ENCODE measurements at places on chromosomes 1 and 21. TPM values are rescaled to one million over a fixed set of nuclear protein-coding genes. Genes with fewer than 3 reads are reported as not detected.

BMP8B gene
- 16.8 TPM for total RNA-seq

PADI1 gene
- total RNA-seq: 0.14 TPM

GBP6 gene
- total RNA-seq: not detected

COL6A2 gene
- 550 TPM for total RNA-seq

GPR89A gene
- 2.6 TPM for total RNA-seq

RAB3B gene
- total RNA-seq: 3.3 TPM

KCNJ9 gene
- 0.27 TPM for total RNA-seq

OVAAL gene
- not detected for total RNA-seq

NBPF10 gene
- total RNA-seq: 1.9 TPM

- H3K36me3 ChIP-seq: no peaks in the 10 kb centered on the region
- no peak for DNase-seq
- peaks cover 43% of the 10 kb centered on the region for H3K4me1 ChIP-seq
- H3K27ac ChIP-seq: peak overlapping the region; percentile 53
- no peak overlapping the region for H3K4me3 ChIP-seq
Measured at GRCh38 chr1:18947570-18947969, 8.9 kb downstream of the IFFO2 start.

DNA sequence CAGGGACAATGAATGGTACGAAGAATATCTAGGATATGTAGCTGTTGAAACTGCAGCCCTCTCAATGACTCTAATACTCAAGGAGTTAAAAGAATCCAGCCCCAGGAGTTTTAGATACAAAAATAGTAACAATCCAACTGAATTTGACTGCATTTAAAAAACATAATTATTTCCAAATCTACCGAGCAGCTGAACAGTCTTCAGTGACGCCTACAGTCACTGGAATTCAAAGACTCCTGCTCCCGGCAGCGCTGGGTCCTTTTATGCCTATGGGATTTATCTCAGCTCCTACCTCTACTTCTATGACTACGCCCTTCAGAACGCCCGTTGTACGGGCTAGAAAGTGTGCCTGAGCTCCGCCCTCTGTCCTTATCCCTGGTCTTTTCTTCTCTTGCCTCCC, 55.7 kb downstream of the WARS2 start:
- DNase-seq: no peak
- H3K4me1 ChIP-seq: no peaks in the 10 kb centered on the region
- no peaks in the 10 kb centered on the region for H3K36me3 ChIP-seq

GRCh38 chr1:227059076-227059475, 119.0 kb downstream of the COQ8A start:
- no peaks in the 10 kb centered on the region for H3K4me1 ChIP-seq
- no peaks in the 10 kb centered on the region for H3K36me3 ChIP-seq
- no peak overlapping the region for H3K27ac ChIP-seq
- no peaks in the 10 kb centered on the region for H3K27me3 ChIP-seq

- no peak overlapping the region for H3K27ac ChIP-seq
- H3K36me3 ChIP-seq: no peaks in the 10 kb centered on the region
- H3K27me3 ChIP-seq: no peaks in the 10 kb centered on the region
- DNase-seq: no peak
Measured at GRCh38 chr1:11309385-11309784, 36.4 kb downstream of the UBIAD1 start.

DNA sequence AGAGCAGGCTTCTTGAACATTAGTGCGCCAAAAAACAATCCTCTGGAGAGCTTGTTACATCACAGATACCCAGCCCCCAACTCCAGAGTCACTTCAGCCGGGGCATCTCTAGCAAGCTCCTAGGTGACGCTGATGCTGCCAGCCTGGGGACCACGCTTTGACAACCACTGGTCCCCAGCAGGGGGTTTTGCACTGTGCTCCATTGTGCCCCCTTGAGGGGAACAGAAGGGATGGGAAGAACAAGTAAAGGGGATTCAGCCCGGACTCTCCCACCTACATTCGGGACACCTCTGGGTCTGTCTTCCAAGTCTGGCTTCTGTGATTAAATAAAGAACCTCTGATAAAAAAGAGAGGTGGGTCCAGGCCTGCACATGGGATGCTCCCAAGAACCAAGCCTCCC, 60.4 kb downstream of the ATP5PO start:
- no peaks in the 10 kb centered on the region for H3K4me1 ChIP-seq
- no peaks in the 10 kb centered on the region for H3K27me3 ChIP-seq
- DNase-seq: no peak
- H3K27ac ChIP-seq: no peak overlapping the region
- no peaks in the 10 kb centered on the region for H3K36me3 ChIP-seq

GRCh38 chr1:31753707-31754349, 10.3 kb downstream of the ADGRB2 start:
- DNase-seq: peak; percentile 80
- no peak overlapping the region for H3K27ac ChIP-seq
- H3K36me3 ChIP-seq: no peaks in the 10 kb centered on the region
- peaks cover 4% of the 10 kb centered on the region for H3K27me3 ChIP-seq
- peaks cover 12% of the 10 kb centered on the region for H3K4me1 ChIP-seq
- H3K4me3 ChIP-seq: no peak overlapping the region

GRCh38 chr1:224387302-224387912, 30.7 kb downstream of the CNIH4 start:
- no peaks in the 10 kb centered on the region for H3K27me3 ChIP-seq
- H3K4me3 ChIP-seq: no peak overlapping the region
- H3K27ac ChIP-seq: no peak overlapping the region
- H3K36me3 ChIP-seq: peaks cover 42% of the 10 kb centered on the region

GRCh38 chr1:168672278-168672677, 56.7 kb downstream of the DPT start:
- no peak for DNase-seq
- H3K27me3 ChIP-seq: no peaks in the 10 kb centered on the region
- no peak overlapping the region for H3K27ac ChIP-seq
- H3K36me3 ChIP-seq: no peaks in the 10 kb centered on the region

DNA sequence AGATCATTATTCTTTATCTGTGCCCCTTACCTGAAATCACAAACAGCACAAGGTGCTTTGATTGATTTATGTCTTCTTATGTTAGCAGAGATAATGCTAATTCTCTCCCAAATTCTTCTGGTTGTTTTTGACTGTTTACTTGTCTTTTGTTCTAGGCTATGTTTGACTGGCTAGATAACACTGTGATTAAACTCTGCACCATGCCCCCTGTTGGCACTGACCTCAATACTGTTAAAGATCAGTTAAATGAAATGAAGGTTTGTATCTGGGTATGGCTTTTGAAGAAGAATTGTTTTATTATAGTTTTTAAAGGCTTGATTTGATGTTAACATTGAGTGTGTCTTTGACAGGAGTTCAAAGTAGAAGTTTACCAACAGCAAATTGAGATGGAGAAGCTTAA, 49.6 kb upstream of the BMP8A start:
- no peak overlapping the region for H3K27ac ChIP-seq
- H3K36me3 ChIP-seq: peaks cover 80% of the 10 kb centered on the region
- no peak overlapping the region for H3K4me3 ChIP-seq
- no peaks in the 10 kb centered on the region for H3K4me1 ChIP-seq
- DNase-seq: no peak
- H3K27me3 ChIP-seq: no peaks in the 10 kb centered on the region

- no peak overlapping the region for H3K27ac ChIP-seq
- H3K27me3 ChIP-seq: peaks cover 12% of the 10 kb centered on the region
- H3K36me3 ChIP-seq: no peaks in the 10 kb centered on the region
Measured at GRCh38 chr1:33634143-33634542, 161.7 kb downstream of the ZSCAN20 start.

DNA sequence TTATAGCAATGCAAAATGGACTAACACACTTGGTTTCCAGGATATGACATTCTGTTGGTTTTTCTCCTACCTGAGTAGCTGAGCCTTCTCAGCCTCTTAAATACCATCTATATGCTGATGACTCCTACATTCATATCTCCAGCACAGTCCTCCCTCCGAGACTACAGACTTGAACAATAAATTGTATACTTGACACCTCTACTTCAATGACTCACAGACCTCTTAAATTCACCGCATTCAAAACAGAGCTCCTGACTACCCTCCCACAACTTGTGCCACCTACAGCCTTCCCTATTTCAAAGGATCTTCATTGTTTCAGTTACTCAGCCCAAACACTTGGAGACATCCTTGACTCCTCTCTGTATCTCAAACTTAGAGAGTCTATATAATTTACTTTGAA, 66.8 kb upstream of the ASB17 start:
- H3K4me1 ChIP-seq: no peaks in the 10 kb centered on the region
- H3K27me3 ChIP-seq: no peaks in the 10 kb centered on the region
- DNase-seq: no peak

GRCh38 chr1:240116831-240117769, 25.4 kb downstream of the FMN2 start:
- H3K27ac ChIP-seq: no peak overlapping the region
- DNase-seq: no peak
- no peaks in the 10 kb centered on the region for H3K4me1 ChIP-seq
- no peak overlapping the region for H3K4me3 ChIP-seq
- H3K36me3 ChIP-seq: no peaks in the 10 kb centered on the region

GRCh38 chr1:29838738-29839320, 602.5 kb downstream of the PTPRU start:
- no peaks in the 10 kb centered on the region for H3K36me3 ChIP-seq
- peaks cover 12% of the 10 kb centered on the region for H3K27me3 ChIP-seq
- H3K4me1 ChIP-seq: no peaks in the 10 kb centered on the region

DNA sequence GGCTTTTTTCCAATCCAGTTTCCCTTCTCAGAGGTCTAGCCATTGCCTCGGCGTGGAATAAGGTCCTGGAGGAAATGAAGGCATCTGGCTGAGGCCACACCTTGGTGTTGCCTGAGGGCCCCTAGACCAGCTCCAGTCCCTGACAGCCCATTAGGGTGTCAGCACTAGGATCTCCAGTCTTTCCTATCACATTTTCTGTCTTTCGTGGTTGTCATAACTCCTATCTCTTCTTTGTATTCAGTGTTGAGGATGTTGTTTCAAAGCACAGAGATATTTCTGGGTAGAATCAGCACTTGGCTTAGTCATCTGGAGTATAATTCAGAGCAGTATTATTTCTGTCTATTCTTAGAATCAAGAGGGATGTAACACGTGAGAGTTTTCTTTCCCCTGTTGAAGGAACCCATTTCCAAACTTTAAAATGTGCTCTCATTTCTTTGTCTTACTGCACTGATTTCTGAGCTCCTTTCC, 844.3 kb downstream of the KCNT2 start:
- H3K36me3 ChIP-seq: no peaks in the 10 kb centered on the region
- H3K27ac ChIP-seq: no peak overlapping the region
- H3K4me1 ChIP-seq: no peaks in the 10 kb centered on the region
- H3K4me3 ChIP-seq: no peak overlapping the region
- H3K27me3 ChIP-seq: no peaks in the 10 kb centered on the region

- no peaks in the 10 kb centered on the region for H3K27me3 ChIP-seq
- peaks cover 5% of the 10 kb centered on the region for H3K4me1 ChIP-seq
- H3K27ac ChIP-seq: peak overlapping the region; percentile 47
- H3K36me3 ChIP-seq: no peaks in the 10 kb centered on the region
- no peak overlapping the region for H3K4me3 ChIP-seq
Measured at GRCh38 chr1:59699227-59699847, 115.4 kb upstream of the HOOK1 start.

DNA sequence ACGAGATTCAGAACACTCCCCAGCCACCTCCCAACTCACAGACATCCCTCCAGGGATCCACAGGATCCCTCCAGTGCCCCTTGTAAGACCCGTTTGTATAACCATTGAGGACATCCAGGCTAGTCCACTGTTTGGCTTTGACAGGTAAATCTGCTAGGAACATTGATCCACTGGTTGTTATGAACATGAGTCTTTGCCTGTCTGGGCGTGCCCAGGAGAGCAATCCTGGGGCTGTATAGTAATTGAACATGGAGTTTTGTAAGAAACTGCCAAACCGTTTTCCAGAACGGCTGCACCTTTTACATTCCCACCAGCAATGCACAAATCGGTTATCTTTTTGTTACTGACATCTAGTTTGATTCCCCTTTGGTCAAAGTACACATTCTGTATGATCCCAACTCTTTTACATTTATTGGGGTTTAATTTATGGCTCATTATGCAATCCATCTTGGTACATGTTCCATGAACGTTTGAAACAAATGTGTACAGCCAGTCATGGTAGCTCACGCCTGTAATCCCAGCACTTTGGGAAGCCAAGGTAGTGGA, 88.7 kb downstream of the WDR4 start:
- H3K27me3 ChIP-seq: peaks cover 4% of the 10 kb centered on the region
- no peak overlapping the region for H3K27ac ChIP-seq
- no peaks in the 10 kb centered on the region for H3K36me3 ChIP-seq
- no peaks in the 10 kb centered on the region for H3K4me1 ChIP-seq

- H3K4me1 ChIP-seq: no peaks in the 10 kb centered on the region
- H3K36me3 ChIP-seq: no peaks in the 10 kb centered on the region
- no peak overlapping the region for H3K4me3 ChIP-seq
- H3K27me3 ChIP-seq: no peaks in the 10 kb centered on the region
- DNase-seq: no peak
- no peak overlapping the region for H3K27ac ChIP-seq
Measured at GRCh38 chr1:110506541-110506940, 12.4 kb downstream of the KCNA10 start.

GRCh38 chr1:231694465-231695077, 68.0 kb downstream of the DISC1 start:
- H3K27ac ChIP-seq: no peak overlapping the region
- H3K36me3 ChIP-seq: no peaks in the 10 kb centered on the region
- no peak for DNase-seq
- H3K27me3 ChIP-seq: no peaks in the 10 kb centered on the region
- peaks cover 8% of the 10 kb centered on the region for H3K4me1 ChIP-seq
- H3K4me3 ChIP-seq: no peak overlapping the region

GRCh38 chr1:193593147-193593885, 406.9 kb upstream of the B3GALT2 start:
- H3K27me3 ChIP-seq: no peaks in the 10 kb centered on the region
- H3K4me1 ChIP-seq: peaks cover 24% of the 10 kb centered on the region
- no peaks in the 10 kb centered on the region for H3K36me3 ChIP-seq
- no peak overlapping the region for H3K27ac ChIP-seq
- H3K4me3 ChIP-seq: no peak overlapping the region
- no peak for DNase-seq

GRCh38 chr1:200153277-200154055, 126.0 kb downstream of the NR5A2 start:
- no peaks in the 10 kb centered on the region for H3K27me3 ChIP-seq
- no peaks in the 10 kb centered on the region for H3K36me3 ChIP-seq
- no peak overlapping the region for H3K4me3 ChIP-seq
- no peak for DNase-seq
- H3K27ac ChIP-seq: no peak overlapping the region

DNA sequence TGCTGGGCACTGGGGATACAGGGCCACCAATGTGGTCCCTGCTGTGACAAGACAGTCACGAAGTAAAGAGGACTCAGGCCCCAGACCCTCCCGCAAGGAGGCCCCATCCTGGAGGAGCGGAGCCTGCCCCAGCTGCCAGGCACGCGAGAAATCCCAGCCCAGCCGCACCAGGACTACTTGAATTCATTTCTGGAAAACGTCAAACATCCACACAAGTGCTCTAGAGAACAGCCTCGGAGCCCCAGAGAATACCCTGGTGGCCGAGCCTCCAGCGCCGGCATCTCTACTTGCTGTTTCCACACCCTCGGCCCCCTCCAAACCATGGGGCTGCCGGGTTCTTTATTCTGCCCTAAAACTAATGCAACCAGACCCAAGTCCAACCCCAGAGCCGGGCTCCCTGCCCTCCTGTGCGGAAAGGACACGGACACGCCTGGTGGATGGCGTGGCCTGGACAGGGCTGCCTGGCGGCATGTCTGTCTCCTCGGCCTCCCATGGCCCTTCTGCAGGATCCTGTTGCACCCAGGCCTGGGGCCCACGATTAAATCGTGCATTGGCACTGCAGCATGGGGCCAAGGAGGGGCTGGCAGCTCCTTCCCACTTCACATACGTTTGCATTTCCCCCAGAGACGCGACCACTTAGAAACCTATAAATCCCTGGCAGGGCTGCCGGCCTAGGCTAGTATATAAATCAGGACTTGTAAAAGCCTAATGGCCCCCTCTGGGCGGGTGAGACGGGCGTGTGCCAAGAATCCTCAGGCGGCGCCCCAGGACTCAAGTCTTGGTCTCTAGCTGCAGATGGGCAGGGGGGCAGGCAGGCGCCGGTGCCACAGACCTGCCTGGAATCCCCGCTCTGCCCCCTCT, 41.2 kb downstream of the DMRTB1 start:
- peaks cover 21% of the 10 kb centered on the region for H3K27me3 ChIP-seq
- H3K4me3 ChIP-seq: no peak overlapping the region
- peak overlapping the region; percentile 61 for H3K27ac ChIP-seq

Data from transverse colon (tissue), 4 donors.